Caco-2 (cell line): ENCODE measurements at places on chromosomes 1 and 21. TPM values are rescaled to one million over a fixed set of nuclear protein-coding genes. Genes with fewer than 3 reads are reported as not detected.

GRCh38 chr1:207890136-207890738 lies 20.7 kb downstream of the CD34 start:
- H3K27me3 ChIP-seq, result no peaks in the 10 kb centered on the region
- no peak overlapping the region for H3K27ac ChIP-seq
- DNase-seq, result no peak
- no peaks in the 10 kb centered on the region for H3K36me3 ChIP-seq
- H3K4me3 ChIP-seq, result no peak overlapping the region

DNA sequence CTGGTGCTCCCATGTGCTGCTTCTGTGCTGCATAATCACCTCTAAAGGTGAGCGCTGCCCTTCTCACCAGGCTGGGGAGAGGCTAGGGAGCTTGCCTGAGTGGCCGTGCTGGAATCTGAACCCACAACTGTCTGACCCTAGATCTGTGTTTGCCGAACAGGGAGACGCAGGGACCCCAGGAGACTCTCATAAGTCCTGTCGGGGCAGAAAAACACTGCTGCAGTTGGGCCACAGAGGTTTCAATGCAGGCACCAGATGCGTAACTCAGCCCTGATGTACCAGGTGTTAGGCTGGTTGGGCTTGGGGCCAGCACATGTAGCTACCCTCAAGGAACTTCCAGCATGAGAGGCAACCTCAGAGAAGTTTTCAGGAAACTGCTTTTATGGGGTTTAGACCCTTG lies 49.5 kb upstream of the DMRTB1 start:
- H3K27me3 ChIP-seq, result no peaks in the 10 kb centered on the region
- no peak for DNase-seq
- no peaks in the 10 kb centered on the region for H3K36me3 ChIP-seq
- no peak overlapping the region for H3K27ac ChIP-seq
- H3K4me1 ChIP-seq, result no peaks in the 10 kb centered on the region
- H3K4me3 ChIP-seq, result no peak overlapping the region

DNA sequence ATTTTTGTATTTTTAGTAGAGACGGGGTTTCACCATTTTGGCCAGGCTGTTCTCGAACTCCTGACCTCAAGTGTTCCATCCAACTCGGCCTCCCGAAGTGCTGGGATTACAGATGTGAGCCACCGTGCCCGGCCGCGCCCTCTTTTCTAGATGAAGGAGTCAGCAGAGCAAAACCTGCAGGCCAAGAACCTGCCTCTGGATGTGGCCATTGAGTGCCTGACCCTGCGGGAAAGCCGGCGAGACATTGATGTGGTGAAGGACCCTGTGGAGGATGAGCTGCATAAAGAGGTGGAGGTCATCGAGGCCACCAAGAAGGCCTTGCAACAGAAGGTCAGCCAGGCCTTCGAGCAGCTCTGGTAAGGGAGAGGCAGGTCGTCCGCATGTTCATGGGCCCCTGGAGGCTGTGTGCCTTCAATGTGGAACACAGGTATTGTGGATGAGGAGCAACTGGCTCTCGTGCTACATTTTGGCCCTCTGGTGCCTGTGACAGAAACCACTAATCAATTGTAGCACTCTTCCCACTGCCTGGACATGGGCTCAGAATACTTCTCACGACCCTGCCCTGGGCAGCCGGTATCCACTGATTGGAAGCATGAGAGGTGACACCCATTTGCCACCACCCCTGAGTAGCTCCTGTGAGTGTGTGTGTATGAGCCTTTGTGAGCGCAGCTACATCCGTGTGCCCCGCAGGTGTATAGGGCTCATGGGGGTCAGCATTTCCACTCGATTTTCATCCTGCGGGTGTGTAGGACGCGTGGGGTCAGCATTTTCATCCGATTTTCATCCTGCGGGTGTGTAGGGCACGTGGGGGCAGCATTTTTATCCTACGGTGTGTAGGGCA lies 2.0 kb downstream of the TEKT2 start:
- no peak overlapping the region for H3K4me3 ChIP-seq
- H3K36me3 ChIP-seq, result no peaks in the 10 kb centered on the region
- DNase-seq, result no peak

- no peak overlapping the region for H3K4me3 ChIP-seq
- no peaks in the 10 kb centered on the region for H3K27me3 ChIP-seq
- H3K4me1 ChIP-seq, result no peaks in the 10 kb centered on the region; the same call in 1 of the 2 replicates
- H3K36me3 ChIP-seq, result no peaks in the 10 kb centered on the region
- H3K27ac ChIP-seq, result no peak overlapping the region
These were observed 35.1 kb downstream of the AK5 start for GRCh38 chr1:77316966-77317365.

DNA sequence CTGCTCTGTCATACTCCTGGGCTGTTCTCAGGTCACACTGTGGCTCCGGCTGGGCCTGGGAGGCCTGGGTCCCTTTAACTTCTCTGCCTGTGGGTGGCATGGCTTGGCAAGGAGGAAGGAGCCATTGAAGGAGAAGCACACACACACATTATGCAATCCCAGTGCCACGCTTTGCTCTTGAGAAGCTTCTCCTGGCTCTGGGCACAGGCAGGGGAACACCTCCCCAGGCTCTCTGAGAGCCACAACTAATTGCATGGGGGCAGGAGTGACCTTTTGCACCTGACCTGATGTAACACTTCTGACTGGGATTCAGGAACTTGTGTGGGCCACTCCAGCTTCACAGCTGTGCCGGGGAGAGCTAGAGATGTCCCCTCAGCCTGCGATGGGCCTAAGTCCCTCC lies 23.1 kb downstream of the LGR6 start:
- H3K27me3 ChIP-seq, result no peaks in the 10 kb centered on the region
- no peaks in the 10 kb centered on the region for H3K36me3 ChIP-seq
- DNase-seq, result no peak
- H3K4me1 ChIP-seq, result peaks cover 4% of the 10 kb centered on the region
- H3K4me3 ChIP-seq, result no peak overlapping the region
- H3K27ac ChIP-seq, result no peak overlapping the region

GRCh38 chr1:187714470-187714869 lies 885.7 kb downstream of the PLA2G4A start:
- no peak overlapping the region for H3K27ac ChIP-seq
- no peaks in the 10 kb centered on the region for H3K27me3 ChIP-seq
- H3K4me3 ChIP-seq, result no peak overlapping the region

- no peaks in the 10 kb centered on the region for H3K4me1 ChIP-seq
- H3K36me3 ChIP-seq, result peaks cover 3% of the 10 kb centered on the region
- no peak overlapping the region for H3K27ac ChIP-seq
These were observed 12.8 kb downstream of the ZNF687 start for GRCh38 chr1:151294742-151295462.

- H3K27me3 ChIP-seq, result no peaks in the 10 kb centered on the region
- H3K4me1 ChIP-seq, result no peaks in the 10 kb centered on the region
- H3K27ac ChIP-seq, result no peak overlapping the region
- H3K36me3 ChIP-seq, result no peaks in the 10 kb centered on the region
- no peak overlapping the region for H3K4me3 ChIP-seq
These were observed 92.6 kb downstream of the ADGRL4 start for GRCh38 chr1:78913950-78914349.

- no peaks in the 10 kb centered on the region for H3K27me3 ChIP-seq
- no peak overlapping the region for H3K4me3 ChIP-seq
- no peak for DNase-seq
- H3K27ac ChIP-seq, result no peak overlapping the region
- H3K4me1 ChIP-seq, result peaks cover 14% of the 10 kb centered on the region
These were observed 3.8 kb downstream of the AGO1 start for GRCh38 chr1:35886577-35887431.

DNA sequence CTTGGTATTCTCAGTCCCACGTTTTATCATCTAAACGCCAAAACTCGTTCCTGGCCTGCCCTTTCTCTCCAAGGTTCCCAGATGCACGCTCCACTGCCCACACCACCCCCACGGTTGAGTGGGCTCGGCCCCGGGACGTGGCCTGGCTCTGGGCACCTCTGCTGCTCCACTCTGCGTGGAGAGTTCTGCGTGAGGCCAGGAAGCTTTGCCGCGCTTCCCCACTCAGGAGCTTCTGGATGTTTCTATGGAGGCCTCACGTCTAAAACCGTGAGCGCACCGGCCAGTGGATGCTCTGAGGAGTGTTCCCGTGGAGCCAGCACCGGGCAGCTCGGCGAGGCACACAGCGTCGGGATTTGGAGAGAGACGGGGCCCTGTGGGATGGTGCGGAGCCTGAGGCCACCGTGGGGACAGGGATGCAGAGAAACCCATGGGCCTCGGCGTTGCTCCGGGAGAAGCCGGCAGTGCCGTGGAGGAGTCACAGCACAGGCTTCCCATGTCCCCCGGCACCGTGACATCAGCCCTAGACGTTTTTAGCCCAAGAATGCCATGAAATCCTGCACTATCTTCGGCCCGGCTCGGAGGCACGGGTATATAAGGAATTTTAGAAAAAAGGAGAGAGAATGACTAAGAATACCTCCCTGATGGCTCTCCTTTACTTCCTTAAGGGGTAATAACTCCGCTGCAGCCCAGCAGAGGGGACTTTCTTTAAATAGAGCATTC lies 125.9 kb downstream of the PRDM16 start:
- peaks cover 8% of the 10 kb centered on the region; the same call in 1 of the 2 replicates for H3K4me1 ChIP-seq
- no peak overlapping the region for H3K4me3 ChIP-seq
- DNase-seq, result no peak
- H3K27ac ChIP-seq, result no peak overlapping the region
- H3K27me3 ChIP-seq, result no peaks in the 10 kb centered on the region

- H3K27ac ChIP-seq, result no peak overlapping the region
- H3K27me3 ChIP-seq, result no peaks in the 10 kb centered on the region
- no peaks in the 10 kb centered on the region for H3K36me3 ChIP-seq
- no peak for DNase-seq
These were observed 7.1 kb upstream of the SLAMF7 start for GRCh38 chr1:160731990-160732389.

DNA sequence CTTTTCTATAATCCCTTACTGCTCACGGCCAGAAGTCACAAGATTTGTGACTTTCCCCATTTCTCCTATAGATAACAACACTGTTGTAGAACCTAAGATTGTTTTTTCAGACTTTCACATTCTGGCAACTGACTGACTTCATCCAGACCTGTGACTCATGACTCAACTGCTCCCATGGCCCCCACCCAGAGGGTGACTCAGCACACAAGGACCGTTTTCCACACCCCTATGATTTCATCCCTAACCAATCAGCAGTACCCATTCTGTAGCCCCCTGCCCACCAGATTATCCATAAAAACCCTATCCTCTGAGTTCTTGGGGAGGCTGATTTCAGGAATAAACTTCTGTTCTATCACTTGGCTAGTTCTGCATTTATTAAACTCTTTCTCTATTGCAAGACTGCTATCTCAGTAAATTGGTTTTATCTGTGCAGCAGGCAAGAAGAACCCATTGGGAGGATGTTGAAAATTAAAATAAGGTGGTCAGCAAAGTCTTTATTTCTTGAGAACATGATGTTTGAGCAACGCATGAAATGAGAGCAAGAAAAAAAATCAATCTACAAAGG lies 79.7 kb downstream of the NGF start:
- no peaks in the 10 kb centered on the region for H3K27me3 ChIP-seq
- no peak overlapping the region for H3K27ac ChIP-seq
- no peaks in the 10 kb centered on the region for H3K36me3 ChIP-seq
- no peaks in the 10 kb centered on the region for H3K4me1 ChIP-seq
- no peak for DNase-seq

- H3K4me1 ChIP-seq, result no peaks in the 10 kb centered on the region
- H3K27me3 ChIP-seq, result no peaks in the 10 kb centered on the region
- no peak overlapping the region for H3K27ac ChIP-seq
- no peak for DNase-seq
- H3K36me3 ChIP-seq, result no peaks in the 10 kb centered on the region
- no peak overlapping the region for H3K4me3 ChIP-seq
These were observed 24.6 kb downstream of the TNFRSF1B start for GRCh38 chr1:12191242-12192032.

GRCh38 chr1:212212906-212213305 lies 72.3 kb upstream of the PPP2R5A start:
- no peak for DNase-seq
- peaks cover 56% of the 10 kb centered on the region for H3K4me1 ChIP-seq
- H3K27ac ChIP-seq, result peak overlapping the region; percentile 62
- no peak overlapping the region for H3K4me3 ChIP-seq

- no peak overlapping the region for H3K4me3 ChIP-seq
- H3K27ac ChIP-seq, result no peak overlapping the region
- no peaks in the 10 kb centered on the region for H3K4me1 ChIP-seq
- H3K27me3 ChIP-seq, result no peaks in the 10 kb centered on the region
These were observed 296.2 kb upstream of the VAMP3 start for GRCh38 chr1:7474786-7475502.

DNA sequence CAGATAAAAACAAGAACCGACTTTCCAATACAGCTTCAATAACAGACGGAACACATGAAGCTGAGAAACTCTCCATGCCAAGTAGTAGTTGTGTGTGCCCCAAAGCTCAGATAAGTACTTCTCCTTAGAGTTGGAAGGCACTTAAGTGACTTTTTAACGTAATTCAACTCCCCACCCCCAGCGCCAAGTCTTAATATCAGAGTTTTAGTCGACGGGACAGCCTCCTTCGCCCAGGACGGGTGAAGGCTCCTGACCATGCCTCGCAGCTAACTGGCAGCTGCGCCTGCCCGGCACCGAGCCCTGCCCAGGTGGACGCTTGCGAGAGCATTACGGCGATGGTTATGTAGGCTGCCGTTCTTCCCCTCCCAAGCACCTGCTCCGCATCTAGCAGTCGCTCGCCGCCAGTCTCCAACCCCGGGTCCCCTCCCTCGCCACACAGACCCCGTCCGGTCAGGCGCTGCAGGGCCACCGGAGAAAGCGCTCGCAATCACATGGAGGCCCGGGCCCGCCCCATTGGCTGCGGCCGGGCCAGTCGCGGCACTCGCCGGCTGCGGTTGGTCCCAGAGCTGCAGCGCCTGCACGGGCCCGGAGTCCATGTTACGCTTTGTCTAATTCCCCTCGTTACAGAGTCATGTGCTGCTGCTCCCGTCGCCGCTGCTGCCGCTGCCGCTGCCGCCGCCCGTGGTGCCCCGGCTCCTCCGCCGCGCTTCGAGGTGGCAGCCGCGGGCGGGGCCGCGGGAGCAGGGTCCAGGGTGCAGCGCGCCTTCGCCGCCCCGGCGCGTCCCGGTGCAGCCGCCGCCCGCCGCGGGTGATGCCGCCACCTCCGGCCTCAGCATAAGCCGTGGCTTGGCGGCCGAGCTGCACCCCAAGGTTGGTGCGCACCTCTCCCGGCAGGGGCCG lies at the start of gene LRRC8D:
Gene LRRC8D (plus strand): TSS at position 611 of the 900 bp plus-strand sequence. CDS start 112,037 bp downstream, outside the sequence.
- DNase-seq, result peak; percentile 83
- H3K4me1 ChIP-seq, result peaks cover 14% of the 10 kb centered on the region
- peak within 1 kb of the TSS; percentile 82 for H3K4me3 ChIP-seq
- peak within 1 kb of the TSS; percentile 90 for H3K27ac ChIP-seq
- no peaks in the 10 kb centered on the region for H3K36me3 ChIP-seq

GRCh38 chr1:159068886-159069285 lies 7.7 kb downstream of the AIM2 start:
- H3K4me3 ChIP-seq, result no peak overlapping the region
- H3K27me3 ChIP-seq, result no peaks in the 10 kb centered on the region
- H3K36me3 ChIP-seq, result no peaks in the 10 kb centered on the region
- H3K4me1 ChIP-seq, result no peaks in the 10 kb centered on the region
- H3K27ac ChIP-seq, result no peak overlapping the region

Gene DISC1
- total RNA-seq, result 13.5 TPM in 2 replicates

Gene EFNA4
- 13.8 and 16.0 TPM in 2 replicates for total RNA-seq

Gene VANGL2
- 3.2 and 3.4 TPM in 2 replicates for total RNA-seq

Gene TSACC
- 2.8 and 3.9 TPM in 2 replicates for total RNA-seq

Gene DCDC2B
- total RNA-seq, result not detected in 2 replicates
